ENCODE measurements at places on chromosomes 16 and 17.
A peak's percentile ranks its signal among the peaks of the same experiment; 100 is the strongest.

DNA sequence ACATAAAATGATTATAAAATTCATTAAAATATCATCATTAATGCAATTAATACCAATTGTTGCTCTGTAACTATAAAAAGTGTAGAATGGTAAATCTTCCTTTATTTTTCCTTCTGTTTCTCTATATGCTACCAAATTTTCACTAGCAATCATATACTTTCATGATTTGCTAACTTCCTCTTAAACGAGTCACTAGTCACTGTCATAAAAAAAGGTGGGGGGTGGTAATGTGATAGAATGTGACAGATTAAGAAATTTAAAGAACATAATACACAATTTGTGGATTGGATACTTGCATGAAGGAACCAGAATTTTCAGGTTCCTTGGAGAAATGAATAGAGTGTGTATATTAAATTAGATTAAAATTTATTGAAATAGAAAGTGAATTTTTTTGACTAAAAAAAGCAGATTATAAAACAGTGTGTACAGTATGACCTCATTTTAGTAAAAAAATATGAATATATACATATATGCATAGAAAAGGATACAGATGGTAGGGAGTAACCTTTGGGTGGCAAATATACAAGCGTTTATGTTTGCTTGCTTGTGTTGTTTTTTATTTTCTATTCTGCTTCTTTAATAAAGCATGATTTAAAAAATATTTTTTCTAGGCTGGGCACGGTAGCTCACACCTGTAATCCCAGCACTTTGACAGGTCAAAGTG, 56.7 kb upstream of the C17orf78 start:
- peak; percentile 32 for DNase-seq

DNA sequence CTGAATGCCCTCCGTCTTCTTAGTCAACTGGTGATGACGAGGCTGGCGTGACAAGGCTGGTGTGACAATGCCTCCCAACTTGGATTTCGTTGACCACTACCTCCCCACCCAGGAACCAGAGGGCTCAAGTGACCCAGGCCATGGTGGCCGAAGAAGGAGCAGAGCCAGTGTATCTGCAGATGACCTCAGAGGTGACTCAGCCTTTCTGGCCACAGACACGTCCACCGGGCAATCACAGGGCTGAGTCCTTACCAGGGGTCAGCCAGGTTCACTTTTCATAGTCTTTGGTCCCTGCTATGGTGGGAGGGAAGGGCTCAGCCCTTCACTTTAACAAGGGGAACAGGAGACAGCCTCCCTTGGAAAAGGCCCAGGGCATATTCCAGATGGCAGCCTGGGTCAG, 116.3 kb downstream of the MAF start:
- DNase-seq: no peak

- DNase-seq: no peak
Measured at GRCh38 chr16:68469796-68470460, 21.6 kb upstream of the SMPD3 start.

DNA sequence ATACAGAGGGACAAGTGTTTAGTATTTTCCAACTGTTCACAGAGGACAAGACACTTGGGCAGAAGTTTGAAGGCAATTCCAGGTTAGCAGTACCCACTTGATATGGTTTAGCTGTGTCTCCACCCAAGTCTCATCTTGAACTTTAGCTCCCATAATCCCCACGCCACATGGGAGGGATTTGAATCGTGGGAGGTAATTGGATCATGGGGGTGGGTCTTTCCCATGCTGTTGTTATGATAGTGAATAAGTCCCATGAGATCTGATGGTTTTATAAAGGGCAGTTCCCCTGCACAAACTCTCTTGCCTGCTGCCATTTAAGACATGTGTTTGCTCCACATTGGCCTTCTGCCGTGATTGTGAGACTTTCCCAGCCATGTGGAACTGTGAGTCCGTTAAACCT, 668.9 kb downstream of the MAF start:
- DNase-seq: no peak

DNA sequence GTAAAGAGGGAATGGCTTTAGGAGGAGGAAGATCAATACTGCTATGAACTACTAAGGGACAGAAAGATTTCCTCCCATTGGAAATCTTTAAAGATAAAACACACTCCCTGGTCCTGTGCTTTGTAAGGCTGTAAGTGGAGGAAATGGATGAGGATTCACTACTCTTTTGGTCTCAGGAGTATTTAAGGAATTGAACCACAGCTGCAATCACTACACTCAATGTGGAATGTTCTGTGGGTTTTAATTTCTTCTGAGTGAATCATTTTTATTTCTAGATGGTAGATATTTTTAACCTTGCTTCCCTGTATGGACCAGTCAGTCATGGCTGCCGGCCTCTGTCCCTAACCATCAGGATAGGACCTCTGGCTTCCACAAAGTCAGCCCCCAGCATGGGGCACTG, 65.6 kb downstream of the SDR42E1 start:
- no peak for DNase-seq

DNA sequence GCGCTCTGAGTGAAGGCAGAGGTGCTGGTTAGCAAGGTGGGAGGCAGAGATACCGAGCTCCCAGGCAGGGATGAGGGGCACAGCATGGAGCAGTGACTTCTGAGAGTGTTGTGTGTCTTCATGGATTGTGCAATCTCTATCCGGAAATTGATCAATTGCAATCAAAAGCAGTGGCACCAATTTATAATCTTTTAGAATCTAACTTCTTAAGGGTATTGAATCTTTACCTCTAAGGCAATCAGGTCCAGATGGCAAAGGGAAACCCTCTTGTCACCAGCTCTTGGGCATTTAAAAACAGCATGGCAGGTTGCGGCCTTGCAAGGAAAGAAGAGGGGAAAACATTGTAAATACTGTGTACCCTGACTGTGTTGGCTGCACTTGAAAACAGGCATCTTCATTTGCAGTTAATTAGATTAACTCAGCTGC, 58.0 kb upstream of the MRTFB start:
- no peak for DNase-seq

DNA sequence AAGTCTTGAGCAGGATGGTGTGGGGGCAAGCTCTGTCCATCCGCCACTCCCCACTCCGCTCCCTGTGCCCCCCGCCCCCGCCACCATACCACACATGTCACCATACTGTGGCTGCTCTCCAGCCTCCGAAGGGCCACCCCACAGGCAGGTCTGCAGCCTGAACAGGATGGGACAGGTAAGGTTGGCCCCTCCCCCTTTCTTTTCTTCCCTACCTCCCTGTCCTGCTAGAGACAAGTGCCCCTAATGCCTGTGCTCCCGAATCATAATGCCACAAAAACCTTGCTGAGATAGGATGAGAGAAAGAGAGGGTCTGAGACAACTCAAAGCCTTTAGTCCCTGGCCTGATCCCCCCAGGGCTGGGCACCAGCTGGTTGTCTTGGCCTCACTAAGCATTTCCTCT, 84.7 kb downstream of the SDK2 start:
- no peak for DNase-seq

All from KBM-7 (cell line).